Activated naive CD4-positive, alpha-beta T cell treated with anti-CD3 and anti-CD28 coated beads, Interleukin-2, amount 10 ng/mL, durations not matched to agents 5 hours and 36 hours (primary cell): ENCODE measurements at places on chromosomes 7 and 10. TPM values are rescaled to one million over a fixed set of nuclear protein-coding genes. Genes with fewer than 3 reads are reported as not detected.

GIMAP5 gene
- 139 TPM for total RNA-seq

BBIP1 gene
- 20.2 TPM for total RNA-seq

FFAR4 gene
- not detected for total RNA-seq

MYH16 gene
- not detected for total RNA-seq

VWA2 gene
- total RNA-seq = not detected

RARRES2 gene
- total RNA-seq = not detected

SAMD9 gene
- total RNA-seq = 38.4 TPM

SIRT1 gene
- 23.5 TPM for total RNA-seq

DLX5 gene
- total RNA-seq = not detected
